ENCODE measurements at places on chromosomes 11 and 22. TPM values are rescaled to one million over a fixed set of nuclear protein-coding genes. Genes with fewer than 3 reads are reported as not detected.

CPT1A gene
- 13.7 TPM for total RNA-seq

NAALAD2 gene
- not detected for total RNA-seq

NNMT gene
- total RNA-seq = 0.73 TPM

TSPAN32 gene
- total RNA-seq = 21.6 TPM

Data from mononuclear cell (primary cell).